Left cardiac atrium (tissue), 4 donors: ENCODE measurements at places on chromosomes 12 and 14. TPM values are rescaled to one million over a fixed set of nuclear protein-coding genes. Genes with fewer than 3 reads are reported as not detected.

GRCh38 chr12:2732290-2732689 lies 62.5 kb upstream of the FKBP4 start:
- DNase-seq: no peak

- no peak for DNase-seq
Observed at GRCh38 chr12:29229158-29229505, 80.1 kb downstream of the FAR2 start.

DNA sequence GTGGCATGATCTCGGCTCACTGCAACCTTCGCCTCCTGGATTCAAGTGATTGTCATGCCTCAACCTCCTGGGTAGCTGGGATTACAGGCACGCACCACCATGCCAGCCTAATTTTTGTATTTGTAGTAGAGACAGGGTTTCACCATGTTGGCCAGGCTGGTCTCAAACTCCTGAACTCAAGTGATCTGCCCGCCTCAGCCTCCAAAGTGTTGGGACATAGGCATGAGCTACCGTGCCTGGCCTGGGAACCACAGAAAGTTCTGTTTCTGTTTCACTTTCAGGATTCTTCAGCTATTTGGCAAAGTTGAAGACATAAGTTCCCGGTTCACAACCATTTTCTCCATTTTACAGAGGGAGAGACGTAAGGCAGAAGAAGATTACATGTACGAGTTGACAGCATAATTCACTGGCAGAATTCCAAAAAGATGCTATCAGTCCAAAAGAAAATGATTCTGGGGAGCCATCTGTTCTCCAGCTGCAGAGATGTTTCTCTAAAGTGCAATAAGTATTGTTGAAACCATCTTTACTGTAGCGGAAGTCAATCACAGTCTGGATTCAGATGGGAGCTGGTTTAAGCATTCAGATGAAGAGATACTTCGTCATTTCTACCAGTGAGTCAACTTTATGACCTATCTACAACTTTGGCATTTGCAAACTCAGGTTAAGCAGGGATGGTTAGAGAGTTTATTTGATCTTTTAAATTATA lies 8.1 kb upstream of the RNF34 start:
- no peak for DNase-seq

VWF gene
- total RNA-seq: 483 TPM

ADAM21 gene
- 0.10 TPM for total RNA-seq
